Caco-2 (cell line): ENCODE measurements at places on chromosomes 13 and 19.
A peak's percentile ranks its signal among the peaks of the same experiment; 100 is the strongest.

- no peak for DNase-seq
These were observed 5.9 kb downstream of the MTMR6 start for GRCh38 chr13:25281193-25281934.

- DNase-seq: no peak
These were observed 109.1 kb upstream of the PABPC3 start for GRCh38 chr13:24986826-24987225.

GRCh38 chr13:98978280-98978679 is 416 bp upstream of the DOCK9 start:
- DNase-seq: no peak

- DNase-seq: no peak
These were observed 170.0 kb upstream of the TSHZ3 start for GRCh38 chr19:31519256-31519655.

DNA sequence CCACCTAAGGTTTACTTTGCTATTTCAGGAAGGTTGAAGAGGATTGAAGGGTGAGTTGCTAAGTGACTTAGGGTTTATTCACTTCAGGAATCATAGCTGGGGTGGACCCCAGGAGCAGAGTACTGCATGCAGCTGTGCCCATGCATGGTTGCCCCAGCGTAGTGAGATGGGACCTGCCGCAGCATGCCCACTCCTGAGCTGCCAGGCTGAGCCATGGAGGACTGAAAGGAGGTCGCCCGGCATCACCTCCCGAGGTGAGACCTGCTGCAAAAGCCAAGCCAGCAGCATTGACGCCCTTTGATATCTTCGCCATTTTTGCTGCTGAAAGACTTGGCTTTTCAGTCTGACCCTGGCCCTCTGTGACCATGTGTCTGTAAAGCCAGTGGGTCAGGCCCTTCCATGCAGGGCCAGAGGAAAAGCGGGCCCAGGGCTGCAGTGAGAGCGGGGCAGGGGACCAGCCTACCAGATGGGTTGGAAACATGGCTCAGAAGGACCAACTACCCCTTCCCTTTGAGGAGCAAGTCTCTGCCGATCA is 9.9 kb downstream of the POP4 start:
- no peak for DNase-seq

DNA sequence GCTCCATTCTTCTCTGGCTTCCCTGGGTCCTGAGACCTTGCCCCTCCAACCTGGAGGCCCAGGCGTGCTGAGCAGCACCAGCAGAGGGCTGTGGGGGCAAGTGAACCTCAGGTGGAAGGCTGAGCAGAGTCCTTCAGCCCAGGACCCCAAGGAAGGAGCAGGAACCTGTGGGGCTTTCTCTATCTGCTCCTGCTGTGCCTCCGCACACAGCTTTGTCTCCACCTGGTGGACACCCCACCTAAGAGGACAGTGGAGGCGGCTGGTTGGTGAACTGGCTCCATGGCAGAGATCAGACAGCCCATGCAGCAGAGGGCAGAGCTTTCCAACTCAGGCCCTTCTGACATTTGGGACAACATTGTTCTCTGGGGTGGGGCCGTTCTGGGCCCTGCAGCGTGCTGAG is 19.7 kb downstream of the ZFR2 start:
- peak; percentile 46 for DNase-seq

- no peak for DNase-seq
These were observed 5.6 kb downstream of the USF2 start for GRCh38 chr19:35274323-35274722.

DNA sequence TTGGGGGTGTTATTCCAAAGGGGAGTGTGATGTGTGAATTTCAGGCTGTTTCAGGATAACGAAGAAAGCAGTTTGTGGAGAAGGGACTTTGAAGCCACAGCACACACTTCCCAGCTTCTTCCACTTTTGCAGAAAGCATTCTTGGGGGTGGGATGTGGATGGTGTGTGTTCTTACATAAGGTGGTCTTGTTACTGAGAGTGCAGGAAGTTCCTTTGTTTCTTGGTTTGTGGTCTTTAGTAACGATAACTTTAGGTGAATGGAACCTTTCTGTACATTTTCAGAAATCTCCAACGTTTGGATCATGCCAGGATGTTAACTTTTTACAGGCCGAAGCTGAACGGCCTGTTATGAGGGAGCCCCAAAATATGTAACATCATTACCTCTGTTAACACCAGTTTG is 251.8 kb downstream of the KCNRG start:
- no peak for DNase-seq

GRCh38 chr19:6769006-6769619 is 1.9 kb upstream of the SH2D3A start:
- no peak for DNase-seq

- DNase-seq: no peak
These were observed 25.5 kb upstream of the FBXO17 start for GRCh38 chr19:39001041-39001440.

- DNase-seq: no peak
These were observed 121.5 kb upstream of the RNF113B start for GRCh38 chr13:98298599-98298998.

DNA sequence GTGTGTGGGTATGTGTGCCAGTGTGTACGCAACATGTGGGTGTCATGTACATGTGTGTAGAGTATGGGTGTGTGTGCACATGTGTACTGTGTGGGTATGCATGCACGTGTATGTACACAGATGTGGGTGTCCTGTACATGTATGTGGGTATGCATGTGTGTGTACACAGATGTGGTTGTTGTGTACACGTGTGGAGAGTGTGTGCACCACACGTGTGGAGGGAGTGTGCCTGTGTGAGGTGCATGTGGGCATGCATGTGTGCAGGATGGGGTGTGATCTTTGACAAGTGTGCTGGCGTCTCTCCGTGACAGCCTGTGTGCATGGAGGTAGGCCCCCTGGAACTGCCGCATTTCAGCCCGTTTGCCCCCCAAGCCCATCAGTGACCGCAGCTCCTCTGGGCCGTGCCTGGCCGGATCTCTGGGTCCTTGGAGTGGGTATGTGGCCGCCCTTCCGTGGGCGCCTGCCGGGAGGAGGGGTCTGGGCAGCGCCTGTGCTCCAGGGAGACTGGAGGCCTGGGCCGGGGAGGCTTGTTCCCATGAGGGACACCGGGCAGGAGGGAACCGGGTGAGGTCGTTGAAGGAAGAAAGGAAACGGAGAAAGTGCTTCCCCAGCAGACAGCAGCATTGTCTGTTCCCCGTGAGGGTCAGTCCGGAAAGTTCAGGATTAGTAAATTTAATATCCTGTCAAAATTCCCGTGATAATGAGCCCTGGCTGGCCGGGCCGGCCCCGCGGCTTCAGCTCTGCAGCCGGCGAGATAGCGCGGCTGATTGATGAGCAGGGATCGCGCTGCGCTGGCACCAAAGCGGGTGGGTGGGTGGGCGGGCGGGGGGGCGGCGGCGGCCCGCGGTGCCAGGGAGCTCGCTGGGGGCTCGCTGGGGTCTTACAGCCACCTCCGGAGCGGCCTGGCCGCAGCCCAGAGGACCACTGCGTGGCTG is 91.1 kb upstream of the SOX1 start:
- DNase-seq: no peak

GRCh38 chr13:24615114-24615513 is 65.1 kb upstream of the ATP12A start:
- DNase-seq: no peak

GRCh38 chr13:74062933-74063332 is 71.3 kb downstream of the KLF12 start:
- no peak for DNase-seq

DNA sequence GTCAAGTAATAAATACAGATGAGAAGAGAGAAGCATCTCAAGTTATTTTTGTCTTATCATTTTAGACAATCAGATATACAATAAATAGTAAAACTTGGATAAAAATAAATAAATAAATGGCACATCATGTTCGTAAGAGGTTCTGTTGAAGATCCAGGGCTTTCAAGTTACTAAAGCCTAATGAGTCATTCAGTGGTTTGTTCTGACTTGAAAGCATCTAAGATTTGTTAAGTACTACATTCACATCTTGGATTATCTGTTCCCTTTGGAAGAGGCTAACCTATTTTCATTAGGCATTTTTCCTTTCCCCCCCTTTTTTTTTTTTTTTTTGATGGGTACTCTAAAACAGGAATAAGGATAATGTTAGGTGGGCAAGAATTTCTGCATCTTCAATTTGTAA is 429.3 kb downstream of the PCDH20 start:
- DNase-seq: no peak

GRCh38 chr19:32104153-32104849 is 241.1 kb upstream of the ZNF507 start:
- peak; percentile 64 for DNase-seq

DNA sequence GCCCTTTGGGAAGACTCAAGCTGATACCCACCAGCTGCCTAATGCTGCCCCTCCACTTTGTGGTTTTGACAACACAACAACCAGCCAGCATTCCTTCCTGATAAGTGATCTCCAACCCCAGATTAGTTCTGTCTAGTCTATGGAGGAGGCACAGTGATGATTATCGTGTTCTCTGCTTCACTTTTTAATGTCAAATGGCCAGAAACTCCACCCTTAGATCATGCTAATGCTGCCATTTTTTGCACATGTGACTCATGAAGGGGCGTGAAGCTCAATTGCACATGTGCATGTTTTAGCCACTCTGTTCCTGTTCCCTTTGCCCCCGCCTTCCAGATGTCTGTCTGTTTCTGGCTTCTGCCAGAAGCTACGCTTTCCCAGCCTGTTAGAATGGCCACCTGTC is 199.8 kb downstream of the COG6 start:
- no peak for DNase-seq

DNA sequence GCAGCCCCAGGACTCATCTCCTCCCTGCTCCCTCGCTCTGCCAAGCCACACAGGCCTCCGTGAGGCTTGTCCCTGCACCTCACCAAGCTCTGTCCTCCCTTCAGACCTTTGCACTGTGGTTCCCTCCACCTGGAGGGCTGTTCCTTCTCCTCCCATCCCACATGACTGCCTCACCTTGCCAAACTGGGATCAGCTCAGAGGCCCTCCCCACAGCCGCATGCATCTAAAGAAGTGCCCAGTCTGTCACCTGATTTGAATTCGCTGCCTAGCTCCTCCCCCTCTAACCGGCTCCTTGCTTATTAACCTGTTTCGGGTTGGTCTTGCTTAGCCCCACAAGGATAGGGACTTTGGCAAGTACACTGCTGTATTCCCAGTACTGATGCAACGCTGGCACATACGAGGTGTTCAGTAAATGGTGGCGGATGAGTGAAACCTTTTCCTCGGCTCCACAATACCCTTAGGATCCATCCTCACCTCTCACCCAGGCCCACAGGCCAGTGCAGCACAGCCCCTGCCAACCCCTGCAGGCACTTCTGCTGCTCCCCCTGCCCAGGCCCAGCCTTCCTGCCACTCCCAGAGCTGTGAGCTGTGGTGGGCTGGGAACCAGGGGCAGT is 4.4 kb downstream of the AKT2 start:
- no peak for DNase-seq

GRCh38 chr19:8423817-8424223 is 10.7 kb downstream of the MARCHF2 start:
- peak; percentile 86 for DNase-seq

DNA sequence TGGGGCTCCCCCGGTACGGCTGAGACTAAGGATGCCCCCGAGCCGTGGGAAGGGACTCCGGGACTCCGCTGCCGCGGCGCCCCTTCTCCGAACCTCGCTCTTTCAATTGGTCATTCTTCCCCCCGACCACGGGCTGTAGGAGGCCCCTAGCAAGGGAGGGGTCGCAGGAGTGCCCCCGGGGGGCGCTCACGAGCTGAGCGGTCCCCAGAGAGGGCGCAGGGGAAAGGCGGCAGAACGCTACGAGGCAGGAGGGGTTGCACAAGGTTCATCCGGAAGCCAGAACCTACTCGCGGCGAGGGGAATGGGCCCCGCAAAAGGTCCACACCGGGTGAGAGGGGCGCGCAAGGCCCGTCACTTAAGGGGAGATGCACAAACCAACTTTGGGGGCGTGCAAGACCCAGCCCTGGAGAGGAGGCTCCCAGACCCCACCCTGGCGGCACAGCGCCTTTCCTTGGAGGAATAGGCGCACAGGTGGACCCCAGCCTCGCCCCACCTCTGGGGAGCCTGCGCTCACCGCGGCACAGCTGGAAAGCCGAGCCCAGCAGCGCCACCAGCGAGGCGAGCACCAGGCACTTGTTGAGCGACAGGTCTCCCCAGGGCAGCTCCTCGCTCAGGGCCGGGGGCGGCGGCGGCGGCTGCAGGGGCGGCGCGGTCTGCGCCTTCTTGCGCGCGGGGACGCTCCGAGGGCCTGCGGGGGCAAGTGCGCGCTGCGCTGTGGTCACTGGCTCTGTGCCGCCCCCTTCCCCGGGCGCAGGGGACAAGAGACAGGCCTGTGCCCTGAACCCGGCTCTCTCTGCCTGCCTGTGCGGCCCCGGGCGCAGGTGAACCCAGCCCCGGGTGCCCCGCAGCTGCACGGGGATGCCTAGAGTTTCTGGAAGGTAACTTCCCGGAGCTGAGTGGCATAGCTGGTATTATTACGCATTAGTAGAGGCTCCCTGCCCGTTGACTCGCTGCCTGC is 2.8 kb downstream of the JSRP1 start:
- DNase-seq: no peak

- DNase-seq: no peak
These were observed 11.6 kb downstream of the DIAPH3 start for GRCh38 chr13:60152114-60152513.

DNA sequence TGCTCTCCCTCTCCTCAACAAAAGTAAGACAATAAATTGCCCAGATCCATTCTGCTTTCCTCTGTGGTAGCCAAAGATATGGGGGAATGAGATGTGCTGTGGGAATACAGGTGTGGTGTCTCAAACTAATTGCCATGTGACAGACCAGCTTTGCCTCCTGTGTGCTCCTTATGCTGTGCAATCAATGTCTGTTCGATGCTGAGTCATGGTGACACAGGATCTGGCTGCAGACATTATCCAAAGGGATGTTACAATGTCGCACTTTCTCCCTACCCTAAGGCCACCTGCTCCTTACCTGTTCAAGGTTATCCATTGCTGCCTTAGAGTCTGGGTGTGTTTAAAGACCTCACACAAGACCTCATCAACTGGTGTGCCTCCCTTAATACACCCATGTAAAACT is 32.5 kb downstream of the FGF14 start:
- no peak for DNase-seq

- DNase-seq: peak; percentile 55
These were observed 98.9 kb downstream of the UGGT2 start for GRCh38 chr13:95954266-95954665.

DNA sequence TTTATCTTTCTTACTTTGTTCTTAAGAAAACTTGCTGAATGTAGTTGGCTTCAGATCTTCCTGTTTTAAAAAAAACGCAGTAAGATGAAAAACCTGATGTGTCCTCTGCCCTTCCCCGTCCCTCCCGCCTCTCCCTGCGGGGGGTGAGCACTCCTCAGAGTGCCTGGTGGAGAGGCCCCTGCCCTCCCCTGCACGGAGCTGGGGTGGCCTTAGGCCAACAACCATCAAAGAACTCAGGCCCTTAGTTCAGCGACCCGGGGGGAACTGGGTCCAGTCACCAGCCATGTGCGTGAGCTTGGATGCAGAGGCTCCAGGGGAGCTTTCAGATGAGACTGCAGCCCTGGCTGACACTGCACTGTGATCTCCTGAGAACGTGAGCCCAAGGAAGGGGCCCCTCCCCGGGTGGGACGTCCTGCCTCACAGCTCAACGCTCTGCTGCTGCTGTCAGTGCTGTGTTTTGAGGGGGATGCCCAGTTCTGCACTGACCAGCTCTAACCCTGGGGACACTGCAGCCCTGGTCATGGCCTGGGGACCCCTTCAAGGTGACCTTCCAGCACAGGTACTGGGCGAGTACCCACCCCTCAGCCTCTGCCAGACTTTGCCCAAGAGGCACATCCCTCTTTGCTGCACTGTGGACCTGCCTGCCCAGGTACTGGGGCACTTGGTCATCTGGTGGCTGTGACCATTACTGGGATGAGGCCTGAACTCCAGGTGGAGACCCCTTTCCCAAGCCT is 42.7 kb downstream of the ANKRD10 start:
- no peak for DNase-seq
